Calu3 (cell line): ENCODE measurements at places on chromosomes 13 and 19.

- H3K36me3 ChIP-seq: no peaks in the 10 kb centered on the region
- H3K27me3 ChIP-seq: no peaks in the 10 kb centered on the region
- no peaks in the 10 kb centered on the region for H3K4me1 ChIP-seq
- H3K27ac ChIP-seq: no peak overlapping the region
- DNase-seq: no peak
- no peak overlapping the region for H3K4me3 ChIP-seq
Observed at GRCh38 chr13:93045836-93046235, 180.8 kb upstream of the GPC6 start.

DNA sequence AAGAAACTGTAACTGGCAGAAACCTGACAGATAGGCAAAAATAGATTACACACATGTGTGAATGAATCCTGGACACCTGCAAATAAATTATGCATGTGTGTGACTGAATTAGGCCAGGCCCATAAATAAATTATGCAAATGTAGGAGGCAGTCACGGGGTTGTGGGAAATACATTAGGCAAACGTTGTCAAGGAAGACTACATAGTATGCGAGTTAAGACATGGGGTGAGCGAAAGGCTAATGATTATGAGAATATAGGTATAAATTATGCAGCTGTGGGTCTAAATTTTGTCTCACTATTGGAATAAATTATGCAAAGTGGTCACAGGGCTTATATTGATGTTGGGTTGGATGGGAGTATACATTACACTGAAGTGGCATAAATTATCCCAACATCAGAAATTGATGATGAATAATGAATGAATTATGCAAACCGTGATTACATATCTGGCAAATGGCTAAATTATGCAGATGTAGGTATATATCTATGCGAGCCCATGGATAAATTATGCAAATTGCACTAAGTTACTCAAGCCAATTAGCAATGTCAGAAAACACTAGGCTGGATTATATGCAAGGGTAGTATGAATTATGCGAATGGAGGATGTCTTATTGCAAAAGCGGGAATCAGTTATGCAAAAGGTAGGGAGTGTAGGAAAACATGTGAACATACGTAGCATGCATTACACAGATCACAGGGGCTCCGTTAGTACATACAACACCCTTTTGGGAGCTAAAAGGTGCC, 6.8 kb downstream of the SLC8A2 start:
- no peaks in the 10 kb centered on the region for H3K4me1 ChIP-seq
- H3K27ac ChIP-seq: no peak overlapping the region
- no peaks in the 10 kb centered on the region for H3K36me3 ChIP-seq
- peaks cover 58% of the 10 kb centered on the region for H3K27me3 ChIP-seq

GRCh38 chr19:48479686-48480085, 10.5 kb downstream of the CYTH2 start:
- H3K27ac ChIP-seq: no peak overlapping the region
- H3K27me3 ChIP-seq: no peaks in the 10 kb centered on the region
- peaks cover 74% of the 10 kb centered on the region for H3K36me3 ChIP-seq
- H3K4me3 ChIP-seq: no peak overlapping the region

DNA sequence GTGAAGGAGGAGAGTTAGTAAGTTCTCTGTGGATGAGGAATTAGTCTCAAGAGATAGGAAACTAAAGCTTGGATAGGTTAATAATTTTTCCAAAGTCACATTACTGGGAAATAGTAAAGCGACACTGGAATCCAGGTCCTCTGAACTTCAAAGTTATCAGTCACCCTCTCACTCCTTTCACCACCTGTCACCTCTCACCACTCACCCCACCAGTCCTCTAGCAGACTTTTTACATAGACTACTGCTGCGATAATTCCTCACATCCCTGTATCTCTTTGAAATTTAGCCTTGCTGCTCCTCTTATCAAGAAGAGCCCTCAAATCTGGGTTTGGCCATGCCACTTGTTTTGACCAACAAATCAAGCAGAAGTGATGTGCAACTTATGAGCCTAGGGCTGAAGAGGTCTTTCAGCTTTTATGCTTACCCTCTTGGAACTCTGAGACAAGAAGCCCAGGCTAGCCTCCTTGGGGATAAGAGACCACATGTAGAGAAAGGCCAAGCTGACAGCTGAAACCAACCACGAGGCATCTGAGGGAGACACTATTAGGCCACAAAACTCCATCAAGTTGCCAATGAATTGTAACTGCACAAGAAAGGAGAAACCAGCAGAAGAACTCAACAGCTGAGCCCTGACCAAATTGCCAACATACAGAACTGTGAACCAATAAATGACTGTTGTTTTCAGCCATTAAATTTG, 41.2 kb downstream of the STARD13 start:
- no peak overlapping the region for H3K27ac ChIP-seq
- DNase-seq: no peak
- peaks cover 6% of the 10 kb centered on the region for H3K4me1 ChIP-seq
- H3K27me3 ChIP-seq: no peaks in the 10 kb centered on the region

DNA sequence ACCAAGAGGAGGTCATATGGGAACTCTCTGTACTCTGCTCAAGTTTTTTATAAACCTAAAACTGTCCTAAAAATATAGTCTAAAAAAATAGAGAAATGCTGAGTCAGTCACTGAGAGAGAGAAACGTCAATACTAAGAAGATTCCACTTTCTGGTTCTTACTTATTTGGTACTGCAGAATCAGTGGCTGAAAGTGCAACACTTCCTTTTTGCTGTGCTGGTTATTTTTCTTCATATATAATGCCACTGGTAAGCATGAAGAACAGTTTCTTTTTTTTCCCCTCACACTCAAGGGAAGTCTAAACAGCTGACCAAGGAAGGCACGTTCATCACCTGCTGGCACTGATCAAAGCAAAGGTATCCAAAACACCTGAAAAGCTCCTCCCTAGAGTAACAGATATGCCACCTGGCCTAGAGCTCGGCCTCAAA, 44.3 kb upstream of the N4BP2L1 start:
- H3K4me1 ChIP-seq: no peaks in the 10 kb centered on the region
- no peak for DNase-seq
- H3K4me3 ChIP-seq: no peak overlapping the region
- H3K27me3 ChIP-seq: no peaks in the 10 kb centered on the region

GRCh38 chr19:52007451-52007805, 583 bp downstream of the ZNF615 start:
- H3K36me3 ChIP-seq: peaks cover 20% of the 10 kb centered on the region
- DNase-seq: peak; percentile 27
- H3K27ac ChIP-seq: peak overlapping the region; percentile 73
- peaks cover 9% of the 10 kb centered on the region for H3K4me1 ChIP-seq
- H3K27me3 ChIP-seq: no peaks in the 10 kb centered on the region

GRCh38 chr19:19211499-19212420, at the start of gene NCAN:
Gene NCAN (plus strand): TSS chr19:19211958. CDS start chr19:19216954, 4,996 bp downstream.
- H3K4me1 ChIP-seq: no peaks in the 10 kb centered on the region
- H3K27ac ChIP-seq: no peak within 1 kb of the TSS
- H3K27me3 ChIP-seq: peaks cover 66% of the 10 kb centered on the region
- DNase-seq: no peak
- no peaks in the 10 kb centered on the region for H3K36me3 ChIP-seq

- no peak overlapping the region for H3K27ac ChIP-seq
- H3K4me3 ChIP-seq: no peak overlapping the region
- peaks cover 12% of the 10 kb centered on the region for H3K4me1 ChIP-seq
- no peaks in the 10 kb centered on the region for H3K27me3 ChIP-seq
Observed at GRCh38 chr19:49362929-49363267, 682 bp upstream of the TEAD2 start.

GRCh38 chr13:77434289-77434688, 101.2 kb upstream of the SCEL start:
- no peaks in the 10 kb centered on the region for H3K36me3 ChIP-seq
- H3K4me1 ChIP-seq: no peaks in the 10 kb centered on the region
- H3K4me3 ChIP-seq: no peak overlapping the region
- no peaks in the 10 kb centered on the region for H3K27me3 ChIP-seq

DNA sequence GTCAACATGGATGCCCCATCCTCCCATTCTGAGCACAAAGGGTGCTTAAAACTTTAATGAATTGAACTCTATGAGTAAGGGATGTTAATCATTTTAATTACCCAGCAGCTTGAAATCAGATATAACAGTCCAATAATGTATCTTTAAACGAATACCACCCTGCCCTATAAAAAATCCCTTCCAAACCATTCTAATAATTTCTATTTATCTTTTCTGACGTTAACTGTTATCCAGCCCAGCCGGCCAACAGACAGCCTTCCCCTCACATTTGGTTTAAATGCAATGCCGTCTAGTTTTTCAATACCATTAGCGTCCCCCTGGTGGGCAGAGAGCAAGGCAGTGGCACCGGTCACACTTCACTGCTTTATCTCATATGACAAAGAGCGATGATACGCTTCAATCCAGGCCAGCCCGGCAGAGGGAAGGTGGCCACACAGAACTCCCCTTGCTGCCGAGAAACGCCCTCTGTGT, 402.2 kb upstream of the ZNF507 start:
- no peaks in the 10 kb centered on the region for H3K4me1 ChIP-seq
- H3K27me3 ChIP-seq: no peaks in the 10 kb centered on the region
- no peak overlapping the region for H3K4me3 ChIP-seq
- H3K27ac ChIP-seq: no peak overlapping the region
- H3K36me3 ChIP-seq: no peaks in the 10 kb centered on the region
- DNase-seq: no peak

DNA sequence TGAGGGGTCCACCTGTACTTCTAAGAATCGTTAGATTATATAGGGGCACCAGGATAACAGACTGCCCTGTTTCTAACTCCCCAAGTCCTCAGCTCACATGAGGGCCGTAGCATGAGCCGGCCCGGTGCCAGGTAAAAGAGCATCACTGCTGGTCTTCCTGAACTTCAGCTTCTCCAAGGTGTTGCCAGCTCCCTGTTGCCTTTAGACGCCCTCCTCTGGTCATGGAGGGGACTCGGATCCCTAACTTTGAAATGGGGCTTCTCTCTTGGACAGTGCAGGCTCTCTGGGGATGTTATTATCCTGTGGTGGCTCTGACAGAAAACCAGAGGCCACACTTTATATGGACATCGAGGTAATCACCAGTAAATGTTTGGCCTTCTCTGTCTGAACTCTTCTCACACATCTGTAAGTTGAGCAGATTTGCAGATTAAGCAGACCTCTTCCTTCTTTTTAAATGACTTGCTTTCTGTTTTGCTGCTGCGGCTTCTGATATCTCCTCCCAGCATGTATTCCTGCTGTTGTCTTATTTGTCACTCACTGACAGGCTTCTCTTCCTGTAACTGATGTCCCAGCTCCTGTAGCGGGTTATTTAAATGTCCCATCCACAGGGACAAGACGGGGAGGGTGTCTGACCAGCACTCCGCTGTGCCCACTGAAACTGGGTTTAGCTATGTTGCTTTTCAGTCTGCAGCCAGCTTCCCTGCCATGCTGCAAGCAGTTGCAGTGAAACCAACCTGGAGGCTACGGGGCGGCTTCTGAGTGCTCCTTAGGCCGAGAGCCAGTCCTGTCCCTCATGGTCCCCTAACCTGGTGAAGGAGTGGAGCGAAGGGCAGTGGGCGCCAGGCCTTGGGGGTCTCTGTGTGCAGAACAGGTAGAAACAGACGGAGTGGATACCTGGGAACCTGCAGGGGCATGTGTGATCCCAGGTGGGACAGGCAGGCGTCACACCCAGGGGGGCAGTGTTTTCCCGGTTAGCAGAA, 39.2 kb downstream of the TSSK6 start:
- no peak overlapping the region for H3K4me3 ChIP-seq
- peaks cover 25% of the 10 kb centered on the region for H3K36me3 ChIP-seq
- H3K4me1 ChIP-seq: peaks cover 10% of the 10 kb centered on the region
- no peak for DNase-seq

DNA sequence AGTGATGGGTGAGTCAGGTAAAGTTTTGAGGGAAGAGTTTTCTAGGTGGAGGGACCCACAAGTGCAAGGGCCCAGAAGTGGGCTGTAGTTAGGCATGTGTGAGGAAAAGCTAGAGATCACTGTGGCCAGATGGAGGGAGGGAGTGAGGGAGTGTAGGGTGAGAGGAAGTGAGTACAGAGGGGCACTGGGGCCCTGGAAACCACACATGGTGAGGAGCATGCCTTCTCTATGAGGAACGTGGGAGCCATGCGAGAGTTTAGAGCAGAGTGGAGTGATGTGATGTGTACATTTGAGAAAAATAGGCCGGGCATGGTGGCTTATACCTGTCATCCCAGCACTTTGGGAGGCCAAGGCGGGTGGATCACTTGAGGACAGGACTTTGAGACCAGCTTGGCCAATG, 14.7 kb upstream of the SHKBP1 start:
- H3K36me3 ChIP-seq: no peaks in the 10 kb centered on the region
- no peak for DNase-seq
- H3K4me1 ChIP-seq: no peaks in the 10 kb centered on the region
- peaks cover 88% of the 10 kb centered on the region for H3K27me3 ChIP-seq

DNA sequence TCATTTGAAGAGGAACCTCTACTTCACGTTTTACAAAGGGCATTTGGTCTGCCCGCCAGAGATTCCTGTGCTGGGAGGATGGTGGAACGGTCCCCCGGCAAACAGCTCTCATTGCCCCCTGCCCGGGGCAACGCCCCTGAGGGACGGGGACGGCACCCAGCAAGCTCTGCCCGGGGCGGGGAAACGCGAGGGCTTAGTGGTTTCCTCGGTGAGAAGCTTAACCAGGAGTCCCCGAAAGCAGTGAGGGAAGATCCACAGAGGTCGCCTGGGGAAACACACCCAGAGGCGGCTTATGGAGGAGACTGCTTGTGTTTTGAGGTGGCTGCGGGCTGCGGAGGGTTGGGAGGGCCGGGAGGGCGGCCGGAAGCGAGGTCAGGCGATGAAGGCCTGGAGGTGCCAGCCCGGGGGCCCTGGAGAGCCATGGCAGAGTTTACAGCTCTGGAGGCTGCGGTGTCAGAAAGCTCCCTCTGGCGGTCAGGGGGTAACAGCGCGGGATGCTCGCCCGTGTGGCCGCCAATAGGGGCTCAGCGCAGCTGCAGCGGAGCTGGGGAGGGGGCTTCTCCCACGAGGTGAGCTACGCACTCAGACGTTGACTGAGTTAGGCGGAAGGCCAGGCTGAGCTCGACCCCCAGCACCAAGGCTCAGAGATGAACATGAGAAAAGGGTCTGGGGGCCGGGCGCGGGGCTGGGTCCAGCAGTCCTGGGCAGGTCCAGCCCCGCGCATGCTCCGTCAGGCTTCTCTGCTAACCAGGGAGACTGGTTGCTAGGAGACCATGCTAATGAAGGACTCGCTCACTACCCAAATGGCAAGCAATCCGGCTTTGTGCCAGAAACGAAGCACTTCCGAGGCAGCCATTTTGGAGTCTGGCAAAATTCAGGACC, 652 bp upstream of the TPGS1 start:
- no peaks in the 10 kb centered on the region for H3K4me1 ChIP-seq
- peaks cover 30% of the 10 kb centered on the region for H3K36me3 ChIP-seq
- no peaks in the 10 kb centered on the region for H3K27me3 ChIP-seq
- peak overlapping the region; percentile 89 for H3K4me3 ChIP-seq
- H3K27ac ChIP-seq: peak overlapping the region; percentile 97

DNA sequence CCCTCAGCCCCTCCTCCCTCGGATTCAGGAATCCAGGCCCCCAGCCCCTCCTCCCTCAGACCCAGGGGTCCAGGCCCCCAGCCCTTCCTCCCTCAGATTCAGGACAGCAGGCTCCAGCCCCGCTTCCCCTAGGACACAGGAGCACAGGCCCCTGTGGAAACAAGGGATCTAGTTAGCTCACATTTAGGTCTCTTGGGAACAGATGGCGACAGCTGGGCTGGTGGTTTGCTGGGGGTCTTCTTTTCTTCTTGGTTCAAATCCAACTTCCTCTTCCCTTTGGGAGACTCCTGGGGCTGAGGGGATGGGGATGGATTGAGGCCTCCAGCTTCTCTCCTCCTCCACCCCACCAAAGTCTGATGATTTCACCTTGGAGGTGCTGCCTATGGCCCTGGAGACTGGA, 19.6 kb downstream of the ZNF575 start:
- H3K27me3 ChIP-seq: no peaks in the 10 kb centered on the region
- peaks cover 31% of the 10 kb centered on the region for H3K36me3 ChIP-seq
- H3K4me3 ChIP-seq: no peak overlapping the region
- H3K27ac ChIP-seq: no peak overlapping the region
- DNase-seq: no peak

- no peaks in the 10 kb centered on the region for H3K36me3 ChIP-seq
- DNase-seq: no peak
- H3K27me3 ChIP-seq: peaks cover 6% of the 10 kb centered on the region
- H3K4me3 ChIP-seq: no peak overlapping the region
Observed at GRCh38 chr13:44040818-44041100, 161.1 kb downstream of the LACC1 start.
